T-helper 17 cell (primary cell): ENCODE measurements at places on chromosomes 5 and 9.

- DNase-seq: no peak
Measured at GRCh38 chr9:36559036-36559695, 13.5 kb upstream of the MELK start.

- DNase-seq: no peak
Measured at GRCh38 chr9:117682955-117683710, 21.1 kb upstream of the TLR4 start.

- DNase-seq: no peak
Measured at GRCh38 chr9:8857068-8857925, 1057.7 kb upstream of the DMAC1 start.

GRCh38 chr5:122774519-122774860, 390 bp upstream of the SNX2 start:
- no peak for DNase-seq

- DNase-seq: no peak
Measured at GRCh38 chr9:87886933-87887505, 4.3 kb downstream of the SPATA31E1 start.

DNA sequence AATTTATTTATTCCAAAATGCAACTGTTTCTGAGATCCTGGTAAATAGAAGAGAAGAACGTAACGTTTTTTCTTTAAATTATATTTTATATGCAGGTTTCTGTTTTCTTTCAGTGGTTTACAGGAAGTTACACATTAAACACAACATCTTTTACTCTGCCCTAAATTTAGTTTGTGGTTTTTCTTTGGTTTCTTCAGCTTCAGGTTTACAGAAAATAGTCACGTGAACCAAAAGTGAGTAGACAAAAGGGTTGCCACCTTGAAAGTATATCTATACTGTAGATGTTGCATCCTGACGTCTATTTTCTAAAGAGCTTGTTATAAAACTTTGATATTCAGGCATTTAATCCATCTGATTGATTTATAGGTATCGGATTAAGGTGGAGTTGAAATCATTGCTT, 1236.6 kb downstream of the MAT2B start:
- no peak for DNase-seq

GRCh38 chr5:42621242-42621641, 135.4 kb upstream of the CCDC152 start:
- no peak for DNase-seq

- no peak for DNase-seq
Measured at GRCh38 chr5:1732238-1732941, 67.2 kb downstream of the MRPL36 start.

GRCh38 chr5:95684361-95684760, 1.6 kb upstream of the SPATA9 start:
- no peak for DNase-seq

- no peak for DNase-seq
Measured at GRCh38 chr9:115513148-115513547, 395.2 kb upstream of the TNC start.

- no peak for DNase-seq
Measured at GRCh38 chr5:141441571-141442170, 11.4 kb downstream of the PCDHGA12 start.

- DNase-seq: no peak
Measured at GRCh38 chr5:148499452-148499851, 115.7 kb downstream of the FBXO38 start.

DNA sequence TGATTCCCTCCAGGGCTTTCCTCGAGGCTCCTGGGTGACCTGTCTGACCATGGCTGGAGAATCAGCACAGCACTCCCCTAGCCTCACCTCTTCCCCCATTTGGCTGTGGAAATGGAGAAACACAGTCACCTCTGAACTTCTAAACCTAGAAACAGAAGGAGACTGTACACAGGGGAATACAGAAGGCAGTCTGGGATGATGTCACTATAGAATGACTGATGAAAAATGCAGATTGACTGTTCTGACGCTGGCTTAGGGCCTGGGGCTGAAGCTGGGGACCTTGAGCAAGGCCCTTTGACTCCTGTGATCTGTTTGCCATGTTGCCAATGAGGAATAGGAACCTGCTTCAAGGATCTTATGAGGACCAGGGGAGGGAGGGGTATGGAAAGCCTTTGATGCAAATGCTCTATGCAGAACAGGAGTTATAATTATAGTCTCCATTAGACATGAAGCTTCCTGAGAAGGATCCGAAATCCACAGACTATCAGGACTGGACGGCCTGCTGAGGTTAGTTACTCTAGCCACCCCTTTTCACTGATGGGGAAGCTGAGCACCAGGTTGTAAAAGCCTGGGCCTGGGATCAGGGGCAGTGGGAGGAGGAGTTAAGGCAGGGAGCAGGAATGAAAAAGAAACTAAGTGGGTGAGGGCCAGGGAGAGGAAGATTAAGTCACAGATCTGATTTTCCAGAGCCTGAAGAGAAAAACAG, 24.4 kb upstream of the ANXA6 start:
- no peak for DNase-seq

GRCh38 chr5:149917073-149917676, 27.4 kb downstream of the PDE6A start:
- DNase-seq: no peak

DNA sequence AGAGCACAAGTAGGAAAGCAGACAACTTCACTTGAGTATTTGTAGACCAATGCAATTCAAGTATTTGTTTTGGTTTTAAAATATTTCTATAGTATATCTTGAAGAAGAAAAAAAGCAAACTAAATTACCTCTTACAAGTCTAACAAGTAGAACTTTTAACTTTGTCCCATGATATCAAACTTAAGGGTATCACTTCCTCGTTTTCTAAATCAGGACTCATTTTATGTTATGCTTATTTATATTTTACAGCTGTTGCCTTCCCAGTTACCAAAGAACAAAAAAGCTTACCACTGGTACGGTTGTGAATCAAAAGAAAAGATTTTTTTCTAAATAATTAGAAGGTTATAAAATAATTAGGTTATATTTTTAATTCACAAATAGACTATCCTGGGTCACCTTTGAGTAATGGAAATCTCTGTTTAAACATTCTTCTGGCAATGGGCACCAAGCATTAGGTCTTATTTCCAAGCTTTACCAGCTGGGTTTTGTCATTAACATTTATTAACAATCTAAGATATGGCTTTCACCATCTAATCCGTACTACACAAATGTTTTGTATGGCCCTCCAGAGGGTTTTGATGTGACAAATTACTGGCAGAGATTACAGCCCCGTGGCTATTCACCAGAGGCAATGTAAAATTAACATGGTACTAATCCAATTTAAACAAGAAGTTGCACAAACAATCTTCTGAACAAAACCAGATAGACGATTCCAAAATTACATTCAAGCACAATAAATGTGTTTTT, 63.6 kb downstream of the CEP120 start:
- DNase-seq: no peak

- DNase-seq: no peak
Measured at GRCh38 chr5:158785397-158785796, 314.3 kb downstream of the EBF1 start.

GRCh38 chr5:125597338-125597737, 825.9 kb upstream of the GRAMD2B start:
- no peak for DNase-seq

DNA sequence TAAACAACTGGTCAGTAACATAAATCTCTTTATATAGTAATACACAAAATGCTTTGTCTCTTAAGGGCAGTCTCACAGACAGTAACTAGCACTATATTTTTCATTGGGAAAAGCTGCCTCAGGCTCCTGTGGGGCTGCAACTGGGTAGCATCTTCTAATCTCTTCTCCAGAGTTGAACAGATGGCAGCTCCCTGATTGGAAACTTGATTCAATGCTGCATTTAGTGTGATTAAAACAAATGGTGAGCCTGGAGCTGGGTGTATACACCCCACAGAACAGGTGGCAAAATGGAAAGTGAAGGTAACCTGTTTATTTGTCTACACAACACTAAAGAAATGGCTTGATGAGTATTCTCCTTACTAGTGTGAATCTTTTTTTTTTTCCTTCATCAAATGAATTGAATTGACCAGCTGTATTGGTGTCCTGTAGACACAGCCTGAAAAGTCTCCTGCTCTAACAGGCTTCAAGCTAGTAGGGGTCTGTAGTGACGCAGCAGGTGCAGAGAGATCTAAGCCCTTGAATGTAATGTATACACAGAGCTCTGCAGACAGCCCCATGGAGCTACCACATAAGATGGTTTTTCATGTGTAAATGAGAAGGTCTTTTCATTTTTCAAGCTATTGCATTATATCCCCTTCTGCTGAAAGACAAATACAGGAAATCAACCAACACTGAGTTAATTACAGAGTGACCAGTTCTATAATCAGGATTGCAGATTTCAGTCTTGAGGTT, 43.3 kb downstream of the IZUMO3 start:
- DNase-seq: no peak

- DNase-seq: no peak
Measured at GRCh38 chr5:39352951-39353350, 11.3 kb downstream of the C9 start.

DNA sequence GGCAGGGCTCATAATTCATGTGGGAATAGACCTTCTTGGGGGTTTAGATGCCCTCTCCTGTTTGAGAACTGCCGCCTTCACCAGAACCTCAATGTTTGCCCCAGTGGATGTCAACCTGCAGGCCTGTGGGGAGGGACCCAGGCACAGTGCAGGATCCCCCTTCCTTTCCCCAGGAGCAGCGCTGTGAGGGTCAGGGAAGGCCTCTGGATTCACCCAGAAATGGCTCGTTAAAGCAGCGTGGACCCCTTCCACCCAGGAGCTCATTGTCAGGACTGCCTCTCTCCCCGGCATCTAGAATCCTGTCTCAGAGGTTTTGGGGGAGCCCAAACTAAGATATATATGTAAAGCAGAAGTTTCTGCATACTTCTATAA, 188.3 kb downstream of the GADD45G start:
- DNase-seq: no peak

DNA sequence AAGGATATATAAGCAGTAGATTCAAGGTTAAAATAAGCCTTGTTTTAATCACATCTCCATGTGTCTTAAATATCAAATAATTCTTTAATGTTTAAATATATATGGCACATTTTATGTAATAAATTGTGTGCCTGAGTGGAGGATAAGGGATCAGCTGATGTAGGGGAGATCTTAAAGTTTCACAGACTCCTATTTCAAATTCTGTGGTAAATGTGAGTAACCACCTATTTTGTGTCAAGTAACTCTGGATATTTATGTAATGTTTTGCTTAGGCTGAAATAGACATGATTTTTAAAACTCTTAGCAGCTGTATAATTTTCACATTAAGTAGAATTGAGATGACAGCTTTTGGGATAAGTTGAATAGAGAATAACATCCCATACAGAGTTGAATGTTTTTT, 41.3 kb upstream of the ITGA2 start:
- no peak for DNase-seq

DNA sequence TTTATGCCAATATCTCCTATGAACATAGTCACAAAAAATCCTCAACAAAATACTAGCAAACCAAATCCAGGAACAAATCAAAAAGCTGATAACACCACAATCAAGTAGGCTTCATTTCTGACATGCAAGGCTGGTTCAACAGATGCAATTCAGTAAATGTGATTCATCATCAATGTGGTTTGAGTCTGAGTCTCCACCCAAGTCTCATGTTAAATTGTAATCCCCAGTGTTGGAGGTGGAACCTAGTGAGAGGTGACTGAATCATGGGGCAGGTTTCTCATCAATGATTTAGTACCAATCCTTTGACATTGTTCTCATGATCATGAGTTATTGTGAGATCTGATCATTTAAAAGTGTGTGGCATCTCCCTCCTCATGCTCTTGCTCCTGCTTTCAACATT, 1072.7 kb downstream of the NR2F1-AS1 start:
- DNase-seq: no peak

DNA sequence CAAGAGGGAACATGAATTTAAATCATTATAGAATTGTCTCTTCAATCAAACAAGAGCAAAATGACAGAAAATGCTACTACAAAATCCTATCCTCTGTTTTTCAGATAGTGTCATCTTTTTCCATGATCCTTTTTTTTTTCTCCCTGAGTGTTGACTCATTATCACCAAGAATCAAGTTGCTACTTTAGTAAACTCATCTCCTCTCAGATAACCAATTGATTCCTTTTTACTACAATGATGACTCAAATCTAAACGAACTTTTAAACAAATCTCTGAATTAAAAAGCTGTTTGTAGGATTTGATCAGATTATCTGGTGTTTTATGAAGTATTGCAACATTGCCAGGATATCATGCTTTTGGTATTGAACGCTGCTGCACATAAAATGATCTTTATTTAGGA, 23.9 kb upstream of the IL7R start:
- DNase-seq: no peak

DNA sequence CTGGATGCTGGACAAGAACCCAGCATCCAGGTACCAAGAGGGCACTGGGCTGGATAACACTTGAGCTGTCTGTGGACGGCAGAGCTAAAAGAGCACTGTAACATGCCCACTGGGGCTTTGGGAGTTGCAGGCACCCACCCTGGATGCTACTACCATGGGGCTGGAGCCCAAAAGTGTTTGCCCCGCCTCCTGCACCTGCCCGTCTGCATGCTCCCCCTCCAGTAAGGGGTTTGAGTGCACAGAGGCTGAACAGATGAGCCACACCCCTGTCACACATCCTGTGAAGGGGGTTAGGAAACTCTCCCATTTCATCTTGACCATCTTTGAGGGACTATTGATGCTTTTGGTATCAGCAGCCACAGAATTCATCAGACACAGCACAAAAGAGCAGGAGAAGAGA, 69.0 kb downstream of the LIX1 start:
- DNase-seq: no peak

- no peak for DNase-seq
Measured at GRCh38 chr9:4038182-4038723, 261.6 kb downstream of the GLIS3 start.

GRCh38 chr5:107868650-107869409, 198.1 kb upstream of the EFNA5 start:
- DNase-seq: no peak

- no peak for DNase-seq
Measured at GRCh38 chr5:174491265-174491664, 233.1 kb upstream of the MSX2 start.

- no peak for DNase-seq
Measured at GRCh38 chr5:1930880-1931603, 48.3 kb upstream of the IRX4 start.

DNA sequence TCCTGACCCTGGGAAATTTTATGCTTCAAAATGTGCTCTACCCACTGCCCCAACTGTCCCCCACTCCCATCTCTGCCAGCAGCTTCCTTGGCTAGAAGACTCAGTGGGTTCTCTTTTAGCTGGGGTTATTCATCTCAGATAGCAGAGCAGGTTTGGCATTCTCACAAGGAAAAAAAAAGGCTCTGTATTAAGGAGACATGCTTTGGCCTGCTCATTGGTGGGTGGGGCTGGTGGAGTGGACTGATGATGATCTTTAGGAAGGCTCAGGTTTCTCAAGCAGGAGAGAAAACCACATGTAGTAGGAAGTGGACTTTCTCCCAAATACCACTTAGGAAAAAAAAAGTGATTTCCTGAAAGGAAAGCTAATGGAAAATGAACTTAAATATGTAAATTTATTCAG, 279.2 kb upstream of the ZNF462 start:
- no peak for DNase-seq

- no peak for DNase-seq
Measured at GRCh38 chr5:132895719-132896305, 22.3 kb downstream of the LEAP2 start.

DNA sequence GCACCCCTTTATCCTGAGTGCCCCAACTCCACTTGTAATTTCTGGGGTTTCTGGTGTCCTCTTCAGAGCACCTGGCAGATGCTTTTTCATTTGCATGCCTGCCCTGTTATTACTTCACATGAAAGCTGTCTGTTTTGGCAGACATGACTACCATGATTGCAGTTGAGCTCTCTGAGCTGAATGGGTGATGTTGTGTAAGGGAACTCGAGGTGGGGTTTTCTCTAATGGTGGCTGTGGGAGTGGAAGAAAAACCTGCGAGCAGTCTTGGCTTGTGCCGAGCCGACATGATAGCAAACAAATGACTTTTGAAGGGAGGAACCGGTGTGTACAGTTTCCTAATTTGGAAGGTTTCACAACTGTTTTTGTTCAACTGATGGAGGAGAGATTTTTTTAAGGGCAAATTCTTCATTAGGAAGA, 196.2 kb downstream of the AOPEP start:
- DNase-seq: no peak
